ENCODE measurements at places on chromosomes 1 and 21.

DNA sequence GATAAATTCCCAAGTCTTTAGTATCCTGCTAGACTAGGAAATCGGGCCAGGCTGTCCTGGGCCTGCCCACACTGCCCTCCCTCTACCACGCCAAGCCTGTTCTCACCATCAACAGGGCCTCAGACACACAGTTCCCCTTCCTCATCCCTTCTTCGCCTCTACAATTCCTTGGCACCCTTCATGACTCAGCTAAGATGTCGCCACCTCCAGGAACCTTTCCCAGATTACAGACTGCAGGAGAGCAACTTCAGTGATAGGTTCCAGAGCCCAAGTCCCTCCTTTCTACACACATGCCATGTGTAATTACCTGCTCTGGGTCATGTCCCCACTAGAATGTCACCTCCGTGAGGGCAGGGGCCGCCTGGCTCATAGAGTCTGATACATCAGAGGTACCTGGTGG is 3.3 kb downstream of the RIMS3 start:
- no peak for DNase-seq

- DNase-seq = no peak
These were observed at the start of gene KCNK1 for GRCh38 chr1:233613252-233614172. KCNK1 (plus strand) TSS chr1:233614106; CDS start chr1:233614172, 66 bp downstream.

DNA sequence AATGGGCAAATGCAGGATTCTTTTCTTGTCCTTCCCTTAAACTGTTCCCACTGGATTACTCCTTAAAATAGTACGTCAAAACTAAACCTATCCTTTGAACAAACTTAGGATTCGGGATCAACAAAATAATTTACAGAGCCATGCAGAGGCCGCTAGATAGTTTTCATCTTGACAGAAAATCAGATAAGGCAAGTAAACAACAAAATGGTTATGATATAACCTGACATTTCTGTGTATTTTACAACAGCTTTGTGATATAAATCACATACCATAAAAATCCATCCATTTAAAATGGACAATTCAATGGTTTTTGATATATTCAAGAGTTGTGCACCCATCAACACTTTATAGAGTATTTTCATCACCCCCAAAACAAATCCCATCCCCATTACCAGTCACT is 11.2 kb downstream of the SCAF4 start:
- no peak for DNase-seq

- no peak for DNase-seq
These were observed 48.8 kb downstream of the DISP3 start for GRCh38 chr1:11527541-11528452.

DNA sequence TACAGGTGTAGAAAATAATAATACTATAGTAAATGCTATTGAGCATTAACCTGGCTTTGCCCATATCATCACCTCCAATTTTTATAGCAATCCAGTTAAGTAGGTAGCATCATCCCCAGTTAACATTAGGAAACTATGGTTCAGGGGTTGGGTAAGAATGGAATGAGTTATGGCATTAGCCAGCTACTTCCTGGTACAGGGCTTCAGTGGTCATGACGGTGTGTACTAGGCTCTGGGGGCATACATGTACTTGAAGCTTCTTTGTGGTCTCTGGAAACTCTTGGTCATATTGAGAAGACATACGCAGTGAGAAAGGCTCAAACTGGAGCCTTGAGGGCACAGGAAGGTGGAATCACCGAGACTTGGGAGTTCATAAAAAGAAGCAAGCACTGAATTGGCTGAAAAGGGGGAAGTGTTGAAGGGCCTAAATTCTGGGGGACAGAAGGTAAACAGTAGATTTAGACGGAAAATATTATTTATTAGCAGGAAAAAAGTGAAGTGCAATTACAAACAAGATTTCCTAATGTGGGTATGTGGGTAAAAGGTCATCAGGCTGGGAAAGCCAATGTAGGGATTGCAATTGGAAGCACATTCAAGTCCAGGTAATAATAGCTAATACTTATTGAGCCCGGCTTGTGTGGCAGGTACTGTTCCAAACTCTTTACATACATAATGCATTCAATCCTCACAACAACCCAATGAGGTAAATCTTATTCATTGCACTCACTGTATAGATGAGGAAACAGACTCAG is 114.2 kb upstream of the ATP1A1 start:
- no peak for DNase-seq
